ENCODE measurements at places on chromosomes 16 and 17.

DNA sequence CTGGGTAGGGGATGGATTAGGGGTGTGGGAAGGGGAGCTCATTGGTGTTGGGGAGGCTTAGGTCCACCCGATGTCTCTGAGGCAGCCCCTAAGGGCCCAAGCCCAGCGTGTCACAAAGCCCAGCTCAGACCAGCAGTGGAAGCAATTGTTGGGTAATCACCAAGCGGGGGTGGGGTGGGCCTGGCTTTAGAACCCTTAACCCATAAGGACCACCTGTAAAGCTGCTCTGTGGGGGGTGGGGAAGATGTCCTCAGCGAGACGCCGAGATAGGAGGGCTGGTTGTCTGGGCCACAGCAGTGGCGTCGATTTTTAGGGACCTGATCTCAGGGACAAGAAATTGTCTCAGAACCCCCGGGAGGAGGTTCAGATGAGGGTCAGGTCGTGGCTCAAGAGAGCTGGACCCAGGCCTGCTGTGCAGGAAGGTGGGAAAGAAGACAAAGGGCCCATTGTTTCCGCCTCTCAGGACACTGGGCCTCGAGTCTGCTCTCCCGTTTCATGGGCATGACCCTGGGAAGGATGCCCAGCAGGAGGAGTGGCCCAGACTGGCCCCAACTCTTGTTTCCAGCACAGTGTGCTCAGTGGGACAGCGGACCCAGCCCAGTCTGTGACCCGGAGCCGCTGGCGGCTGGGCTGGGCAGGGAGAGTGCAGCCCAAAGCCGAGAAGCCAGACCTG, 15.9 kb downstream of the ST6GALNAC2 start:
- no peak for DNase-seq

DNA sequence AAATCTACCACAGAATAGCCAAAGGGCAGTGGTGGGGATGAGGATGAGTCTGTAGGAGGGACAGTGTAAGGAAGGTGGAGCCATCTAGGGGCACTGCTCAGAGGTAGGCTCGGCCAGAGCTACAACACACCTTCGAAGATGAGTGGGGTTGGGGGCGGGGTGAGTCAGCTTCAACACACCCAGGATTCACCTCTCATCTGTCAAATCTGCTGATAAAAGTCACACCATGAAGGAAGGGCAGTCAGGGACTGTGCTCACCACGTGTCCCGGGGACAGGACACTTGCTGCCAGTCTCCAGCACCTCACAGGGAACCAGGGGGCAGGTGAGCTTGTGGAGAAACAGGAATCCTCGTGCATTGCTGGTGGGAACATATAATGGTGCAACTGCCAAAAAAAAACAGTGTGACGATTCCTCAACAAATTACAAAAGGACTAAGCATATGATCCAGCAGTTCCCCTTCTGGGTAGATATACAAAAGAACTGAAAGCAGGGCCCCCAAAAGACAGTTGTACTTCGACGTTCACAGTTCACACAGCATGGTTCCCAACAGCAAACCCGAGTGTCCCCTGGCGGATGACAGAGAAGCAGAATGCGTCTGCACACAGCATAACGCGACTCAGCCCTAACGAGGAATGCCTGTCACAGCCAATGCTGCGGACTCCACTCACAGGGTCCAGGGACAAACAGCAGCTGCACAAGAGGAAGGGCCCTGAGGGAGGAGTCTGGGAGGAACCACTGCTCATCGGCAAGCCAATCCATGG, 133.1 kb downstream of the ANKRD11 start:
- DNase-seq, result no peak

DNA sequence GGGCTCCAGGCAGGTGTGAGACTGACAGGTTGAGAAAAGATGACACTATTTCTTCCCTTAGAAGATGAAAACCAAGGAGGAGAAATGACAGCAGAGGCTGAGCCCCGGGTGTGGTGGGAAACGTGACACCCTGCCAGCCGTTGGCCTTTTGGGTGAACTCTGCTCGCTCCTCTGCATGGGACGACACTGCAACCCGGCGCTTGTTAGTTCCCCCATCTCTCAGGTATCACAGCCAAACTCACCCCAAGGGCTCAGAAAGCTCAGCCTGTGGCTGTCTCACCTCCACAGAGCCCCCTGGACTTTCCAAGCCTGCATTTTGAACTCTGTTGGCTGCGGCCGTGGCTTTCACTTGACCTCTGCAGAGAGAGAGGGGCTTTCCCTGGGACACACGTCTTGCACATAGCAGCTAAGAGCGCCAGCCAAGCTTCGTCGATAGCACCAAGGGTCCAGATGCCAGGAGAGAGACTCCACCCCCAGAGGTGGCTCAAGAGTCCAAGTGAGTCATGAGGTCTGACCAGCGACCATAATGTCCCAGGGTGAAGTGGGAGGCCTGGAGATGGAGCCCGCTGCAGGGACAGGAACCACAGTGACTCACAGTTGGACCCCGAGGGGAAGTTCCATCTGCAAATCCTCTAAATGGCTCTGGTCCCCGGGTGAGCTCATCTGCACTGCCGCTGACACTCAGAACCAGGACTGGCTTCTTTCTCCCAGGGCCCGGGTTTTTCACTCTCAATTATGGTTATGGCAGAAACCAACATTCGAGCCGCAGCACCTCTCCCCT, 301.9 kb downstream of the SOX9 start:
- DNase-seq, result no peak

DNA sequence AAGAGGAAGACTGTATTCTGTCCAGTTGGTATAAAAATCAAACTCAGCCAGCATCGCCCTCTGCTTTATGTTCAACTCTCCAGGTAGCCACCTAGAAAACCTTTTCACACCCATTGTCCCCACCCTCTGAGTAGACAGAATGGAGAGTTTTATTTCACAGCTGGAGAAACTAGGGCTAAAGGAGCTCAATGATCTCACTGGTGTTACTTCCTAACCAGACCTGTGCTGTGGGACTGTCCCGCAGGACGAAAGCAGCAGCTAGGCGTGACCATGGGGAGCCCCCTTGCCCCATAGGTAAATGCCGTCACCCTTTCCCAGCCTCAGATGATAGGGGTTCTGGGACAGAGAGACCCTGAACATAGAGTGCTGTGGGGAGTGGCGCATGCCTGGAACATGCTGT, 67.7 kb downstream of the CYLD start:
- DNase-seq, result no peak

- DNase-seq, result no peak
These were observed 477.6 kb downstream of the XYLT1 start for GRCh38 chr16:16992975-16993765.

- DNase-seq, result no peak
These were observed 7.7 kb upstream of the SP2 start for GRCh38 chr17:47888293-47888692.

GRCh38 chr17:75774991-75775668, 9.5 kb upstream of the UNK start:
- DNase-seq, result no peak

DNA sequence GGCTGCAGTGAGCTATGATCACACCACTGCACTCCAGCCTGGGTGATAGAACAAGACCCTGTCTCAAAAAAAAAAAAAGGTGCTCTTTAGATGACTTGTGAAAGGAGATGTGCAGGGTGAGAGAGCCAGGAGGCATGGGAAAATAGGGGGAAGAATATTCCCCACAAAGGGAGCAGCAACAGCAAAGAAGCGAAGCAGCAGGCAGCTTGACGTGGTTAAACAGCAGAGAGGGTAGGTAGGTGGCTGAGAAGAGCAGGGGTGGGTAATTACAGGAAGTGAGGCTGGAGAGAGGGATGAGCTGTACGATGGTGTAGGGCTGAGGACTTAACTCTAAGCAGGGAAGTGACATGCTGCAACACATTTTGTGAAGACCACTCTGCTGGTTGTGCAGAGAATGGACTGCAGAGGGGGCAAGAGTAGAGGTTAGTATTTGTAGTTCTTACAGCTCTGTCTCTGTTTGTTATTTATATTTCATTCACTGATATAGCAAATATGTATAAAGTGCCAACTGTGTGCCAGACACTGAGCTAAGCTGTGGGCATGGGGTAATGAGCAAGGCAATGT, 1.6 kb downstream of the HEATR3 start:
- DNase-seq, result no peak

- no peak for DNase-seq
These were observed 643.2 kb downstream of the WWOX start for GRCh38 chr16:78742501-78743283.

DNA sequence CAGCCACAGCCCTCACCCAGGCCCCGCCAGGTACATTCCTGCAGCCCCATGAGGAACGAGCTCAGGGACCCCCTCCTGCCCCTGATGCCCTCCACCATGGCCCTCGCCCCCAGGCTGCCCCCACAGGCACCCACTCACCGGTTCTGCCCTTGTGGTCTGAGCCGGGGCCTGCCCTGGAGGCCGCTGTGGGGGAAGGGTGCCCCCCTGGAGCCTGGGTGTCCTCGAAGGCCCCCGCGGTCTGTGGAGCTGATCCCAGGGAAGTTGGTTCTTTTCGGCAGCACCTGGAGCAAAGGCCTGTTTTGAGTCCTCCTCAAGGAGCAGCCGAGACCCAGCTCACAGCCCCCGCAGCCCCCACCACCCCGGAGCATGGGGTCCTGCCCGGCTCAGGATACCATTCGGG, 2.4 kb downstream of the PABPN1L start:
- DNase-seq, result no peak

GRCh38 chr17:17682293-17682736, 1.1 kb downstream of the RAI1 start:
- no peak for DNase-seq

- DNase-seq, result no peak
These were observed 9.0 kb downstream of the NAT9 start for GRCh38 chr17:74767111-74767516.

DNA sequence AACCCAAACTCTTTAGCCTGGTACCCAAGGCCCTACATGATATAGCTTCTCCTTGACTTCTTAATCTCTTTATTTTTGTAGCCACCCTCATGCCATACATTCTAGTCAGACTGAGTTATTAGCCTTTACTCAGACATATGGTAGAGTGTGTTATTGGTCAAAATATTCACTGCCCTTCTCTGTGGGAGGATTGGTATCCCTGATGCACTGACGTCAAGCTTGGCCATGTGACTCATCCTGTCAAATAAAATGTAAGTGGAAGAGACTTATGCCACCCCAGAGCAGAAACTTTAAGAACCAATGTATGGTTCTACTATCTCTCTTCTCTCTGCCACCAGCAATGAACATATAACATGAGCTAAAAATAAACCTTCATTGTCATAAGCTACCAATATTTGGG, 12.2 kb upstream of the BEAN1 start:
- DNase-seq, result no peak

DNA sequence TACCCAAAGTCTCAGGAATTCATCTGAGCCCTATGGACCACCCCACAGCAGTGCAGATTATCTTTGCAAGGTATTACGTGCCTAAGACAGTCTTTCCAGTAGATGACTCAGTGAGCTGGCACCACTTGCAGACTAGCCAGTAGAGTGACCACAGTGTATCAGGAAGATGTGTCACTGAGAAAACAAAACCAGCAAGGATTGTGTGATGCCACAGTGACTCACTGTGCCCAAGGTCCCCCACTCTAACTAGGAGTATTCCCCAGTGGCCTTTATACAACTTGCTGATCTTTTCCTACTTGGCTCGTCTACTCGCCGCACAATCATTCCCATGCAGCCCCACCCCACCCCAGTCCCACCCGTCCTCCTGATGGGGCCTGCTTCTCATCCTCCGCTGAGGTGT, 26.8 kb upstream of the PRKCA start:
- no peak for DNase-seq

- DNase-seq, result no peak
These were observed 18.4 kb downstream of the LDHD start for GRCh38 chr16:75097941-75098901.

GRCh38 chr16:68003031-68003430, 3.7 kb upstream of the DPEP2 start:
- no peak for DNase-seq

DNA sequence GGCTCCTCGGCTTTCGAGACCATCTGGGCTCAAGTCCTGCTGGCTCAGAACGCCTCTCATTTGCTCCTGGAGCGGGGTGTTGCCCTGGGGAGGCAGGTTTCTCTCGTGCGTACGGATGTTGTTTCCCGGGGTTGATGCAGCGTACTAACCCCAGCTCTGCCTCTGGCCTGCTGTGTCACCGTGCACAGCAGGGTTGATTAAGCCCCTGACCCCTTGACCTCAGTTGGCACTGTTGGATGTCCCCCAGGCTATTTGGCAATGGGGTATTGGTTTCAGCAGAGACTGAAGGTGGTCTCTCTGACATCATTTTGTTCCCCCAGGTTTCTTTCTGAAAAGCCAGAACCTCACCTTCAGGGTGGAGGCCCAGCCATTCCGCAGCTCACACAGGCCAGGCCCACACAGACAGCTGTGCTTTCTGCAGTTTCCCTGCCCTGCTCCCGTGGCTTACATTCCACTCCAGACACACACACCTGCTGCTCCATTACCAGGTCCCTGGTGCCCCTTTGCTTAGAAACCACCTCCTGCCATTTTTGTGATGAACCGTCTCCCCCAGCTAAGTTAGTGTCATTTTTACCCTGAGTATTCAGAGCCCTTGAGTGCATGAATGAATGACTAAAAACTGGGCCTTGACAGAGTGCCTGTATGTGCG, 233.5 kb downstream of the CCDC182 start:
- no peak for DNase-seq

DNA sequence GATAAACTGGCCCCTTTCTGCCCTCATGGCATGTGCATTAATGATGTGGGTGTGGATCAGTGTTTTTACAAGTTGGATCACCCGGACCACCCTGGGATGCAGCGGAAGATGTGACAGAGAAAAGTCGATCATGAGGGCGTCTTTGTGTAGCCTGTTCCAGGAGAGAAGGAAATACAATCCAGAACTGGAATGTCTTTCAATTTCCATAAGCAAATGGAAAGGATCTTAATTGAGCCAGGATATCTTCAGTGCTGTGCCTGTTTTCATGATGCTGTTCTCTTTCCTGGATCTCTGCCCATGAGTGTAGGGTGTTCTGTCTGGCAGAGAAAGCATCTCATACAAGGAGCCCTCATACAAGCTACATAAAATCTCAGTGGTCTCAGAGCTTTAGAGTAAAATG, 481.4 kb downstream of the XYLT1 start:
- DNase-seq, result no peak

- no peak for DNase-seq
These were observed 11.0 kb upstream of the C16orf74 start for GRCh38 chr16:85761861-85762260.

DNA sequence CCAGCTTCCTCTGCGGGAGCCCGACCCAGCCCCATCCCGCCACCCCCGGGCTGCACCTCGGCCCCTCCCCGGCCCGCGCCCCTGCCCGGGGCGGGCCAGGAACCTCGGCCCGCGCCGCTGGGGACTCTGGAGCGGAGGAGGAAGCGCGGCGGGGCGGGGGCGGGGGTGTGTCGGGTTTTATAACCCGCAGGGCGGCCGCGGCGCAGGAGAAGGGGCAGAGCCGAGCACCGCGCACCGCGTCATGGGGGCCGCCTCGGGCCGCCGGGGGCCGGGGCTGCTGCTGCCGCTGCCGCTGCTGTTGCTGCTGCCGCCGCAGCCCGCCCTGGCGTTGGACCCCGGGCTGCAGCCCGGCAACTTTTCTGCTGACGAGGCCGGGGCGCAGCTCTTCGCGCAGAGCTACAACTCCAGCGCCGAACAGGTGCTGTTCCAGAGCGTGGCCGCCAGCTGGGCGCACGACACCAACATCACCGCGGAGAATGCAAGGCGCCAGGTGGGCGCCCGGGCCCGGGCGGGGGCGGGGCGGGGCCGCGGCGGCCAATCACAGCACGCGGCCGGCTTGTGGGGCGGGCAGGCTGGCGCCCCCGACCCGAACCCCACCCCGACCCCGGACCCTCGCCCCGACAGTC, at the start of gene ACE:
TSS of gene ACE (plus strand) at position 208 of the 626 bp plus-strand sequence. CDS start at position 242, 34 bp downstream.
- peak; percentile 22 for DNase-seq

Measured in NCI-H1436 treated with DMSO at 0.1 percent for 48 hours (cell line).